ENCODE measurements at places on chromosomes 7 and 10.

DNA sequence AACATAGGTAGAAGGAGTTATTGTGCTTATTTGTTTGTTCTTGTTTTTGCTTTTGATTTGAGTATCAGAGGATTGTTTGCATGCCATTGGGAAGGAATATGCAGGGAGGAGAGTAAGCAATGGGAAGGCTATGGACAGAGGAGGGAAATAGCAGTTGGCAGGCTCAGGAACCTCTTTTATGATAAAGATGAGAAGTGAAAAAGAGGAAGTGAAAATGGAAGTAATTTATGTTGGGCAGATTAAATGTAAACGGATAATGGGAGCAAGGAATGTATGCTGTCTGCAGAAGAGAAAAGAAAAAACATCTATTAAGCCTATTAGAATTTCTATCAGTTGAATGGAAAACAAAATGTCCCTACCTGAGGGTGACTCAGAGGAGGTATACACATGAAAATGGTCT is 90.1 kb upstream of the NPSR1 start:
- no peak for DNase-seq

DNA sequence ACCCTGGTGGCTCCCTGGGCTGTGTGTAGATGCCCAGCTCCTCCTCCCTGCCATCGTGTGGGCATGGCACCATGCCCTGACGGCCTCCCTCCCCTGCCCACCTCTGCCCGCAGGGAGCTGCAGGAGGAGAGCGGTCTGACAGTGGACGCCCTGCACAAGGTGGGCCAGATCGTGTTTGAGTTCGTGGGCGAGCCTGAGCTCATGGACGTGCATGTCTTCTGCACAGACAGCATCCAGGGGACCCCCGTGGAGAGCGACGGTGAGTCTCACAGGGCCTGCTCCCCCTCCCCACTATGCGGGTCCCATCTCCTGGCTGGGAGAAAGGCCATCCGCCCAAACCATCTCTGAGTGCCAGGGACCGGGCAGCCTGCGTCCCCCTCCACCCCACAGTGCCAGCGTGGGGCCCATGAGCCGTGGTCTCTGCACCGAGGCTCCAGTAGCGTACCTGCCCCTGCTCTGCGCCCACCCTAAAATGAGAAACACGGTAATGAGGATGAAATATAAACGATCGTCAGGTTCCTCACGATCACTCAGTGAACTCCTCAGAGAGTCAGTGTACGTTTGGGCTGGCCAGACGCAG is 7.8 kb downstream of the NUDT1 start:
- no peak for DNase-seq

- DNase-seq = no peak
These were observed 48.7 kb upstream of the LOXL4 start for GRCh38 chr10:98316661-98317060.

DNA sequence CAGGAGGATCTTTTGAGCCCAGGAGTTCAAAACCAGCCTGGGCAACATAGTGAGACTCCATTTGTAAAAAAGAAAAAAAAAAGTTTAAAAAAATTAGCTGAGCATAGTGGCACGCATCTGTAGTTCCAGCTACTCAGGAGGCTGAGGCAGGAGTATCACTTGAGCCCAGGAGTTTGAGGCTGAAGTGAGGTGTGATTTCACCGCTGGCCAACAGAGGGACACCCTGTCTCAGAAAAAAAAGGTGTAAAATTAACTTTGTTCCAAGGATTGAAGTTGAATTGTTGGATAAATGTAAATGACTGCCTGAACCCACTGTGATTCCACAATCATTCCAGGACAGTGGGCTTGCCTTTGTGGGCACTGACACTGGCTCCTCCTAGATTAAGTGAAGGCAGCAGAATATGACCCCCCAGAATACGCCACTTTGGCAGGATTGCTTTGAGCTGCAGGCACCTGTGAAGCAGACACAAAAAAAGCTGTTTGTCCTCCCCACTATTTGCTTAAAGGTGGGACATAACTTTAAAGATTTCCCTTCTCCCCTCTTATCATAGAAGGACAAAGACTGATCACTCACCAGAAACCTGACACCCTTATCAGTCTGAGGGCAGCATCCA is 57.2 kb upstream of the FOXI2 start:
- DNase-seq = no peak

DNA sequence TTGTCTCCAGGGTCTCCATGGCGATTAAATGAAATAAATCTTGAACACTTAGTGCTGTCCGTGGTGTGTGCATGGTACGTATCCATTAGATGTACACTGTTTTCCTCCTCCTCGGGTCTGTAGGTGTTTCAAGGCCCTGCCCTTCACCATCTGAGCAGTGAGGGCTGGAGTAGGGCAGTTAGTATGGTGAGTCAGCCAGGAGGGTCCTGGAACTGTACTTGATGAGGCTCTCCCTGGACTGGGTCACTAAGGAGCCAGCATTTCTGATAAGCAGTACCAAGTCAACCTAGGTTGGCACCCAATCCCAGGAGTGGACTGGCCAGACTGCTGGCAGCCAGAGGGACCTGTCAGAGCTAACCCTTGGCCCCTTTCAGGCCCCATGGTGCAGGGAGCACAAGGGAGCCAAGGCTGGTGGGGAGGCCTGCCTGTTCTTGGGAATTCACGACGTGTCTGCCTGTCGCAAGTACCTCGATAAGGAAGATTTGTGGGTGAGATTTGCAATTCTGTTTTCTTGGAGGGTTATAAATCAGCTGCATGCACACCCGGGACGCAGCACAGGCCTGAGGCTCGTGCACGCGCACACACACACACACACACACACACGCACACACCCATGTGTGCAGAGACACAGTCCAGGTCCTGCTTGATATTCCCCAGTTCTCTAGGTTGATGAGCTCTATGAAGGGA is 114.2 kb downstream of the ZMIZ1 start:
- DNase-seq = no peak

DNA sequence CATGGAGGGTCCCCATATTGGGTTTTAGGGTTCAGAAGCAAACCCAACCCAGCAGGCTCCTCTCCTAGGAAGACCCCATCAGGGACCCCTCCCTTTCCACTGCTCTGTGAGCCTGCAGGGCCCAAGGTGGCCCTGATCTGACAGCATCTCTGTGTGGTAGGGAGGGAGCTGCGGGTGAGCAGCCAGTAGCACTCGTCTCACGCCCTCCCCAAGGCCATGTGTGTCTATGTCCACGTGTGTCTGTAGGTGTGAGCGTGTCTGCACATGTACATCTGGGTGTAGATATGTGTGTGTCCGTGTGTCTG is 103.5 kb upstream of the FAM20C start:
- no peak for DNase-seq

GRCh38 chr7:137937202-137937560 is 64.7 kb downstream of the CREB3L2 start:
- no peak for DNase-seq

GRCh38 chr7:95766657-95767056 is 5.7 kb upstream of the DYNC1I1 start:
- DNase-seq = no peak

GRCh38 chr7:23410446-23411183 is 59.7 kb downstream of the IGF2BP3 start:
- DNase-seq = no peak

DNA sequence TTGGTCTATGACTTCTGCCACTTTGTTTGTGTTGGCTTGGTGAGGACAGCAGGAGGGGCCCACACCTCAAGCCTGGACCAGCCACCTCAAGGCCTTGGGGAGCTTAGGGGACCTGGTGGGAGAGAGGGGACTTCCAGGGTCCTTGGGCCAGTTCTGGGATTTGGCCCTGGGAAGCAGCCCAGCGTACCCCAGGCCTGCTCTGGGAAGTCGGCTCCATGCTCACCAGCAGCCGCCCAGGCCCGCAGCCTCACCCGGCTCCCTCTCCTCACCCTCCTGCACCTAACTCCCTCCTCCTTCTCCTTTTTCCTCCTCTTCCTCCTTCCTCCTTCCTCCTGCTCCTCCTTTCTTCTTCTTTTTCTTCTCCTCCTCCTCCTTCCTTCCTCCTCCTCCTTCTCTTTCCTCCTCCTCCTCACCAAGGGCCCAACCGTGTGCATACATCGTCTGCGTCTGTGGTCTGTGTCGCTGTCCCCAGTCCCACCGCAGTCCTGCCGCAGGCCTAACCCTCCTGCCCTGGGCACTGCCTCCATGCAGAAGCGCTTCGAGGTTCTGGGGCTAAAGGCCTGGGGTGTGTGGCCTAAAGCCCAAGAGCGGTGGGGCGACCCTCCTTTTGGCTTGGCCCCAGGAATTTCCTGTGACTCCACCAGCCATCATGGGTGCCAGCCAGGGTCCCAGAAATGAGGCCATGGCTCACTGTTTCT is 5.3 kb downstream of the EN2 start:
- no peak for DNase-seq

GRCh38 chr7:81029511-81029910 is 110.7 kb upstream of the SEMA3C start:
- DNase-seq = no peak

GRCh38 chr7:129764247-129765084 is 152.9 kb downstream of the NRF1 start:
- no peak for DNase-seq

GRCh38 chr7:43756368-43757072 is 2.0 kb upstream of the BLVRA start:
- DNase-seq = peak; percentile 18

GRCh38 chr7:155315977-155316376 is 18.3 kb downstream of the INSIG1 start:
- no peak for DNase-seq

Data from heart left ventricle (tissue), 16 donors.